ENCODE measurements at places on chromosomes 6 and 20. TPM values are rescaled to one million over a fixed set of nuclear protein-coding genes. Genes with fewer than 3 reads are reported as not detected.

FKBP1C gene
- total RNA-seq, result 2.2 TPM

SPATS1 gene
- not detected for total RNA-seq

RNASET2 gene
- total RNA-seq, result 13.4 TPM

MOXD1 gene
- total RNA-seq, result 1.5 TPM

LY86 gene
- not detected for total RNA-seq

LPIN3 gene
- 11.0 TPM for total RNA-seq

SPEF1 gene
- total RNA-seq, result 1.9 TPM

RAMACL gene
- total RNA-seq, result 0.20 TPM

BPIFB1 gene
- total RNA-seq, result not detected

SAMD3 gene
- not detected for total RNA-seq

GSTA1 gene
- total RNA-seq, result not detected

PNLDC1 gene
- total RNA-seq, result not detected

FABP7 gene
- not detected for total RNA-seq

POM121L2 gene
- total RNA-seq, result not detected

CDYL gene
- total RNA-seq, result 30.2 TPM

CDSN gene
- not detected for total RNA-seq

NRN1 gene
- total RNA-seq, result 1.0 TPM

NMBR gene
- not detected for total RNA-seq

DLL1 gene
- total RNA-seq, result 0.21 TPM

MYLK4 gene
- total RNA-seq, result 0.15 TPM

BANF2 gene
- not detected for total RNA-seq

APOM gene
- total RNA-seq, result 3.5 TPM

CHRNA4 gene
- total RNA-seq, result 0.63 TPM

EFCAB8 gene
- total RNA-seq, result not detected

MTFR2 gene
- total RNA-seq, result 11.9 TPM

ALDH5A1 gene
- total RNA-seq, result 7.4 TPM

MAFB gene
- total RNA-seq, result 0.07 TPM

LGSN gene
- 2.3 TPM for total RNA-seq

ZFP64 gene
- 18.5 TPM for total RNA-seq

PTCRA gene
- total RNA-seq, result not detected

CDH4 gene
- 6.2 TPM for total RNA-seq

RHAG gene
- total RNA-seq, result not detected

STMND1 gene
- total RNA-seq, result not detected

FANCE gene
- 3.2 TPM for total RNA-seq

GHRH gene
- total RNA-seq, result not detected

Data from A549 treated with ZK216348 at 1 μM for 4 hours (cell line).